ENCODE measurements at places on chromosomes 4 and X.
A peak's percentile ranks its signal among the peaks of the same experiment; 100 is the strongest.

DNA sequence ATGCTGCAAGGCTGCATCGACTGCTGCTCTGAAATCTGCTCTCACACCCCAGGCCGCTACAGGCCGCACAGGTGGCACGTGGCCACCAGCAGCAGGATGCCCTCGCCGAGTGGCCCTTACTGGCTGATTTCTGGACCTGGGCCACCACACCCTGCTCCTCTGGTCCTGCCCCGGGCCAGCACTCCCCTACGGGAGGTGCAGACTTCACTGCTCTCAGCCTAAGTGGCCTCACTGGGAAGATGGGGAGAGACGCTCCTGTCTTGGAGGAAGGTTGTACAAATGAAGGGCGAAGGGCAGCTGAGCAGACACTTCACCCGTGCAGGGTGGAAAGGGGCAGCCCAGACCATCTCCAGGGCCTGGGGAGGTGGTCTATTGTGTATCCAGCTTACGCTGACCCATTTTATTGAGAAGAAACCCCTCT, 72.5 kb downstream of the ACOX3 start:
- no peak for DNase-seq

GRCh38 chr4:165378398-165378744, 437 bp upstream of the CPE start:
- no peak for DNase-seq

GRCh38 chr4:150385606-150386005, 196.3 kb upstream of the MAB21L2 start:
- DNase-seq, result no peak

DNA sequence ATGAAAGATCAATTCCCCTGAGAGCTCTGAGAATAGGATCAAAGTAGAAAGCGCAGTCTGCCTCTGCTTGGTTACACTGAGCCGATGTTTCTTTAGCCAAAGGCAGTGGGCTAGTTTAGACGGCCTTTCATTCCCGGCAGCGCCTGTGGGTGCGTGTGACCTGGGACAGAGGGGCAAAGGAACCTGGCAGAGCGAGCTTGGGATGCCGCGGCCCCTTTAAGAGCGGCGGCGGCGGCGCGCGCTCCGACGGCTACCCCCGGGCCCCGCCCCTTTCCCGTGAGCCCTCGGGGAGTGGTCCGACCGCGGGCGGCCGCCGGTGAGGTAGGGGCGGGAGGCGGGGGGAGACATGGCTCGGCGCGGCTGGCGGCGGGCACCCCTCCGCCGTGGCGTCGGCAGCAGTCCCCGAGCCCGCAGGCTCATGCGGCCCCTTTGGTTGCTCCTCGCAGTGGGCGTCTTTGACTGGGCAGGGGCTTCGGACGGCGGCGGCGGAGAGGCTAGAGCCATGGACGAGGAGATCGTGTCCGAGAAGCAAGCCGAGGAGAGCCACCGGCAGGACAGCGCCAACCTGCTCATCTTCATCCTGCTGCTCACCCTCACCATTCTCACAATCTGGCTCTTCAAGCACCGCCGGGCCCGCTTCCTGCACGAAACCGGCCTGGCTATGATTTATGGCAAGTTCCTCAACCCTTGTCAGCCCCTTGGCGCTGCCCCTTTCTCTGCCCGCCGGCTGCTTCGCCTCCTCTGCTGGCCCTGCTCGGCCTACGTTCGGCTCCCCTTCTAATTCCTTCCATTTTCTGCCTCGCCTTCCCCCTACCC, at the start of gene SLC9A6:
Gene SLC9A6 (plus strand): TSS at position 279 of the 816 bp plus-strand sequence. CDS start 224 bp downstream, at position 503.
- DNase-seq, result peak; percentile 42

DNA sequence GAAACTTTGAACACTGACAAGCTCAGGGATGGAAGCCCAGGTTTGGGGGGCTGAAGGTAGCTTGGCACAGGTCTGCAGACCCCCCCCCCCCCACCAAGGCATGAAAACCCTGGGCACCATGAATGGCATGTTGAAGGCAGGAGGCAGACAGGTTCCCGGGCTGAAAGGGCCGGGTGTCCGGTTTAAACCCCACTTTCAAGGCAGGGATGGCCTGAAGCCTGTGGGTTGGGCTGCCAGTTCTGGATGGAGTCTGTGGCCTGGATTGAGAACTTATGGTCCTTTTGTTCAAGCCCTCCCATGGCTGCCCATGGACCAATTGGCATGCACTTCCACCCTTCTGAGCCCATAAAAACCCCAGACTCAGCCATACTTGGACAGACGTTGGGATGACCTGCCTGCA, 616.9 kb downstream of the ADGRL3 start:
- no peak for DNase-seq

DNA sequence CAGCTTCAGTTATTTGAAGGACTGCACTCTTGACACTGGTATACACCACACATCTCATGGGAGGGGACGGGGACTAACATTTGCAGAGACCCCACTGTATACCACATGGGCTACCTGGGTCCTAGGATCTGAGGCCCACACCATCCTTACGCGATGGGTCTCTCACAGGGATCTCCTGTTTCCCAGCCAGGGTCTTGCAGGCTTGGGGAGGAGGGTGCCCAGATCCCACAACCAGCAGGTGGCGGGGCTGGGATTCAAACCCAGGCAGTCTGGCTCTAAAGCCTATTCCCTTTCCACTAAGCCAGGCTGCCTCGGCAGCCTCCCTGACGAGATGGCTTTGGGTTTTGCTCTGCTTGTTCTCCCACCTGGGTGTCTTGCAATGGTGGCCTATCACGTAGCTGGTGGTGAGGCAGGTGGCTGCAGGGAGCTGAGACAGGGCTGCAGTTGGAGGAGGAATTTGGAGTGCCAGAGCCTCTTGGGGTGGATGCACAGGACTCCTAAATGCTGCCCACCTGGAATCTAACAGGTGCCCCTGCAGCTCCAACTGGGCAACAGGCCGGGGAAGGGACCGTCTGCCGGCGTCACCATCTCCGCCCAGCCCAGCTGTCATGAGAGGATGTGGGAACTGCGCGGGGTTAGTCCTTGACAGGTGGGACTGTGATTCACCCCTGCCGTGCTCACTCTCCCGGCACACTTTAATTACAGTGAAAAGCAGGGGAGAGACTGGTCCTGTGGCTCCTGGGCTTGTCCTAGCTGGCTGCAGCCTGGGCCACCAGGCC, 110.7 kb downstream of the PSAPL1 start:
- peak; percentile 42 for DNase-seq

- no peak for DNase-seq
Measured at GRCh38 chr4:172390331-172390730, 577.1 kb downstream of the GALNTL6 start.

- DNase-seq, result no peak
Measured at GRCh38 chrX:46381630-46382029, 163.6 kb downstream of the ZNF674 start.

DNA sequence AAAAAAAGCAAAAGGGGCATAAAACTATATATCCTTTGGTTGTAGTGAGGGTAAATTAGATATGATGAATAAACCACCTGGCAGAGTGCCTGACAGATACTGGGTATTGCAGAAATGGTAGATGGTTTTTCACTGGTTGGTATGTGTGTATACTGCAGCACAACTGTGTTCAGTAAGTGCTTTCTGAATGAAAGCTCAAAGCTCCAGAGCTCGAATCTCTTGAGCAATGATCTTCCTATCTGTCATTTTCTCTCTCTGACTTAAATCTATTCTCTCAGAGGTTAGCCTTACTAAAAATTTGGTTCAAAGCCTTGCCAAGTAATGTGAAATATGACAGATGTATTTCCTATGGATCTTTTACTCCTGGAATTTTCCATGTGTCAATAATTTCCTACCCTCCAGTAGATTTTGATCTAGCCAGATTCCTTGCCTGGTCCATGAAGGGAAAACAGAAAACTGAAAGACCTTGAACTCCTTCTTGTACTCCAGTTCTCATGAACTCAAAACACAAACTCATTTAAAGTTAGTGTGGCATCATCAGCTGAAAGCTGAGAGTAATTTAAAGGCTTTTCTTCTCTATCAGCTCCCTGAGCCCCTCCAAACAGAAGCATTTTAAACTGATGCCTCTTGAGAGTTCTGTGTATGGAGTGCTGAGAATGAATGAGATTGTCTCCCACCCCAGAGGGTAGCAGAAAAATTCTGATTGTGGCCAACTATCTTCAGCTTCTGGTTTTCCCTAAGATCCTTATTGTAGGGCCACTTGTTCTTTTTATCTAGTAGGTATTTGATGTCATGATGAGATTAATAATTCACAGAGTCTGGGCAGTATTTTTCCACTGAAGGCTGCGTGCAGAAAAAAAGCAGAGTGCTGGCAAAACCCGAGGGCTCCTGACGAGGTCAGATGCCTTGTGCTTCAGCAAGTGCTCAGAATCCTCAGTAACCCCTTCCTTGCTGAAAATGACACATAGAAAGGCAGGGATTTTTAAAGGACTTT, 363.4 kb upstream of the BOD1L1 start:
- DNase-seq, result no peak

DNA sequence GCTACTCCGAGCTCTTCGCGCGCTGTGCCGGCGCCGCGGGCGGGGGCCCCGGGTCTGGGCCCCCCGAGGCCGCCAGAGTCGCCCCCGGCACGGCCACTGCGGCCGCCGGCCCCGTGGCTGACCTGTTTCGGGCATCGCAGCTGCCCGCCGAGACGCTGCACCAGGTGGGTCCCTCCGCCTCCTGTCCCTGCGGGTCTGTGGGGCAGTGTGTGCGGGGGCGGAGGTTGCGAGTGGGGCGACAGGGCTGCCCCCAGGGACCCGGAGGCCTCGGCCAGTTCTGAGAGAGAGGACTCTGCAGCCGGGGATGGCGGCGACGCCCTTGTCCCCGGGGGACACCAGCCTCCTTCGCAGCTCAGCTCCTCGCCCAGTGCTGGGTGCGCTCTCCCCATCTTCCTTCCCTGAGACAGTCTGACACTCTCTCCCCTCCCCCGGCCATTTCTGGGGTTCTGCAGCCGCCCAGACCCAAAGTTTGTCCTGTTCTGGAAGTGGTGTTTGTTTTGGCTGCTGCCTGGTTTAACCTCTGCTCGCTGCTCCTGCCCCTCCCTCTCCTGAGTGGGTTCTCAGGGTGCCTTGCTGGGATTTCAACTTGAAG, 609 bp downstream of the REPS2 start:
- no peak for DNase-seq

DNA sequence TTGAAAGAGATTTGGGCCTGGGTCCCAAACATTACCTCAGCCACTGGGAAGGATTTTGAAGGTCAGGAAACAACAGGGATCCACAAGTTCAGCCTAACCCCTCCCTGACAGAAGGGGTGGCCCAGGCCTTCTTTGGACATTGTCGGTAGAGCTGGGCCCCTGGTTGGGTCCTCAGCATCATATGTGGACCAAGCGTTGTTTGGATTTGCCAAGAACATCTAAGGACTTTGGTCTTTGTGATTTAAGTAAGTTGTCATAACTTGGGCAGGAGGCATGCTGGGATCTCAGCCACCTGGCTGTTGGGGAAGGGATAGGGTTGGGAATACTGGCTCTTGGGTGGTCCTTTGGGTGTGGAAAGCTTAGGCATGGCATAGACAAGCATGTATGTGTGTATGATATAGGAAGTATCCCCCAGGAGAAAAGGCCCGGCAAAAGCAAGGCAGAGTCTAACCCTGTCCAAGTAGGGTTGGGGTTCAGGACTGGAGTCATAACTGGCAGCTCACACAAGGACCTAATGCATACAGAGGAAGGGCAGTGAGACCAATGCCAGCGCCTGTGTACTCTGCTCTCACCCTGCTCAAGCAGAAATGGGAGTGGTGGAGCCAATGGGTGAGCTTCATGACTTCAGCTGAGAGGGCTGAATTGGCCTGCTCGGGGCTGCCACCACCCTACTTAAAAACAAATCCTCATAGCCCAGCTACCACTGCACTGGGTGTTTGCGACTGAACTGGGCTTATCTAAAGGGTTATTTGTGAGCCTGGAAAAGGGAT, 102.8 kb downstream of the RTL5 start:
- DNase-seq, result no peak

GRCh38 chr4:168383510-168383909, 65.0 kb upstream of the DDX60 start:
- DNase-seq, result no peak

GRCh38 chrX:153456704-153457103, 10.8 kb upstream of the TREX2 start:
- DNase-seq, result no peak

DNA sequence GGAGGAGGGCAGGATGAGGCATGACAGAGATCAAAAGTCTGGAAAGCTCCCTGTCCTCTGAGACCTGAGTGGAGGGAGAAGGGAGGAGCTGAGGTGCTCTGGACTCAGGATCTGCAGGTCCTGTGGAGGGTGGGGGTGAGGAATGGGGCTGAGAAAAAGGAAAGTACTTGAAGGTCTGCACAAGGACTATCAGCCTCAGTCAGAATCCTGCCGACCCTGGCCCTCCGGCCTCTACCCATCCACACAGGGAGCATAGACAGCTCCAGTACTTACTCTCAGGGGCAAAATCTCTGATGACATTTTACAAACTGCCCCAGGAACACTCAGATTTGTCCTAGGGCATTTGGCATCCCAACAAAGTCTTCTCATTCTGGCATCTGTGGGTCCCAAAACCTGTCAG, 991 bp upstream of the ITIH6 start:
- DNase-seq, result no peak

GRCh38 chr4:149845743-149846142, 30.1 kb upstream of the IQCM start:
- no peak for DNase-seq

DNA sequence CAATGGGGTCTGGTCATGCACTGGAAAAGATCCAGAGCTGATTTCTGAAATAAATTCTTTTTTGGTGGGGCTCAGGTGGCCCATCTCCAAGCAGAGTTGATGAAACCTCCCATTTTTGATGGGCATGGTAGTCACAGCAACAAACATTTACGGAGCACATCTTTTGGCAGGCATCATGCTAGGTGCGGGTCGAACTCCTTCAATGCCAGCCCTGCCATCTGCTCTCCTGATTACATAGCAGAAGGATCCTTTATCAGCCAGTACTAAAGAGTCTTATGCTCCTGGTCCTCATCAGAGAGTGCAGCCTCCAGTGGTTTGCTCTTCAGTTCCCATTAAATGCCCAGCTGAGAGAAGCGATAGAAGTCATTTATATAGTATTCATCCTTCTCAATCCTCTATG, 121.7 kb downstream of the GRXCR1 start:
- no peak for DNase-seq

DNA sequence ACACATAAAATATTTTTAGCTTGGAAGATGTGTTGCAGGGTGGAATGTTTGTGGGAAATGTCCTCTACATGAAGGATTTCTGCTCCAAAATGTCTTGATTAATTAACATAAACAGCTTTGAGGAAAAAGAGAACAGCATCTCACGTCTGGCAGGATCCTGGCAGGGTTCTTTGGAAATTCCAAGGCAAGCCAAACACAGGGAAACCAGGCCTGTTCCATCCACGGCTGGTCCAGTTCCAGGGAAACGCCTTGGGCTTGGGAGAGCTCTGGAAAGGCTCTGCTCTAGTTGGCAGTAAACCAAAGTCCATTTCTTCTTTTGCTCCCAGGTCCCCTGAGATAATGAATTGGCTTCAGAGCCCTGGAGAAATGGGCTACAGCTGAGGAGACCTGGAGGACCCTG, 42.4 kb upstream of the GAB1 start:
- no peak for DNase-seq

- DNase-seq, result no peak
Measured at GRCh38 chrX:136806891-136807410, 26.2 kb upstream of the ARHGEF6 start.

GRCh38 chr4:26058537-26058936, 144.5 kb downstream of the SMIM20 start:
- DNase-seq, result no peak

Data from effector memory CD8-positive, alpha-beta T cell (primary cell).